ENCODE measurements at places on chromosomes 13 and 19.

GRCh38 chr19:48342841-48343540 lies 17.6 kb downstream of the EMP3 start:
- no peak for DNase-seq

DNA sequence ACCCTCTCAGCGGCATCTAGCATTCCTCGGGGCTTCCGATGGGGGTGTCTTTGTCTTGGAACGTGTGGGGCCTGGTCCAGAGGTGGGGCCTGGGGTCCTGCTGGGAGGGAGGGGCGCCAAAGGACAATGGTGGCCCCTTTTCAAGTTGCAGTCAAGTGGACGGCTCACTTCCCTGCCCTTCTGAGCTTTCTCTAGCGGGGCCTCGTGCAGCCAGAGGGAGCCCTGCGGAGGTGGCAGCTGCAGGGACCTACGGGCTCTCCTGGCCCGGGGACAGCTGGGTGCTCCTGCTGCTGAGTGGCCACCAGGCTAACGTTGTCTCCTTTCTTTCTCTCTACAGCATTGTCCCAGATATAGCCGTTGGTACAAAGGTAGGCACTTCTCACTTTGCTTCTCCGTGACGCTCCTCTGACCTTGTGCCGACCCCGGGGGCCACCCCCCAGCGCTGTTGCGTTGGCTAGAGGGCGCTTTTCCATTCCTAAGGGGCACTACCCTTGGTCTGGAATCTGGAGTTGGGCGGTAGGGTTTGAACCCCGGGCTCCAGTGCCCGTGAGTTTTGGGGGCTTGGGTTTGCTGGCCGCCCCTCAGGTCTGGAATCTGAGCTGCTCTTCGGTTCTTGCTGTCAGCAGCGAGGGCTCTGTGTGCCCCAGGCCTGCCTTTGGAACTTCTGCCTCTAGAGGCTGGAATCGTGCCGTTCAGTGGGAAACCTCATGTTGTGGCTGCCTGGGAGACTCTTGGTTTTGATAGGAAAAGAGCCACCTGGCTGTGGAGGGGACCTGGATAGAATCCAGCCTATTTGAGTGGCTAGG lies 2.0 kb downstream of the PTBP1 start:
- DNase-seq: no peak

DNA sequence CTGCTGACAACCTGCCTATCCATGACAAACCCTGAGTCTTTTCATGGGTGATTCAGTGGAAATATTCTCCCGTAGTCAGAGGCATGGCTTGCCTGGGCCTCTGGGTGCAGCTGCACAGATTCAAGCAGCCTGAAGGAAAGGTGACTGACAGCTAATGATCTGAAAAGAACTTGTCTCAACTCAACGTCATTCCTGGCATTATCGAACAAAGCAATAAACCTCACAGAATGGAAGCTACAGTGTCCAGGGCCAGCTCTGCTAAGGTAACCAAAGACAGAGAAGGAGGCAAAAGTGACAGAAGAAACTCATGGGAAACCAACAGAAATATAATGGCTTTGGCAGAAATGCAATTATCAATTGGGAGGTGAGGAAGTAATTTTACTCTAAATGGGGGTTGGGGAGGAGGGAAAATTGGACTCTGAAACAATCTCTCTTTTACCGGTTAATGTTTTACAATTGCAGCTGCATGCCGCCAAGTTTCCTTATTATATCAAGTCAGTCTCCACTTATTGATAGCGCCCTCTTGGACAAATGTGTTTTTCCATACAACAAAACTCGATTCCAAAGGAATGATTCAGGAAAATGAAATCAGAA lies 12.9 kb downstream of the STARD13 start:
- no peak for DNase-seq

DNA sequence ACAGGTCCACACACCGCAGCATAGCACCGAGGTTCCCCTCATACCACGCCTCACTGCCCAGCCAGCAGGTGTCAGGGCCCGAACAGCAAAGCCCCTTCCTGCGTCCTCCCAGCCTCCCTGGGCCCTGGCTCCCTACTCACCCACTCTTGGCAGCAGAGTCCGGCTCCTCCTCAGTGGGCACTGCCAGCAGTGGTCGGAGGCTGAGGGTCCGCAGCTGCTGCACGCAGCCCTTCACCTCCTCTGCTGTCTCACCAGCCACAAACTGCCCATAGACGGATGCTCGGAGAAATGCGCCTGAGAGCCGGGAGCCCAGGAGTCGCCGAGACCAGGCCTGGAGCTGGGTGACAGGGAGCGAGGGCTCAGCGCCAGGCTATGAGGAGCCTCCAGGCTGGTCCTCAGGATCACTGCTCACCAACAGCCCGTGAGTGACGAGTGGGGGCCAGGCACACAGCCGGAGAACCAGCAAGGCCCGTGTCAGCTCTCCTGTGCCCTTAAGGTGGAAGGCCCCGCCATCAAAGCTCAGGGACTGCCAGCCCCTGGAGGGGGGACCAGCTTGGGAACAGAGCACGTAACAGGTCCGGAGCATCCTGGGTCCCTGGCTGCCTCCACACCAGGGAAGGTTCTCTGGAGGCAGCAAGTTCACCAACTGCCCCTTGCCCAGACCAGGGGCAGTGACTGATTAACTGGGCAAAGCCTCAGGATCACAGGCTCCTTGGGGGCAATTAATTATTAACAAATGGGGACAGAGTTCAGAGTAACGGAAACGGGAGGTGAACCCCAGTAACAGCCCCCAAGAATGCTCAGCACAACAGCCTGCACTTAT lies at the start of gene PRODH2:
TSS of gene PRODH2 (minus strand) at position 626 of the 823 bp plus-strand sequence. CDS start at position 586, 40 bp downstream.
- no peak for DNase-seq

DNA sequence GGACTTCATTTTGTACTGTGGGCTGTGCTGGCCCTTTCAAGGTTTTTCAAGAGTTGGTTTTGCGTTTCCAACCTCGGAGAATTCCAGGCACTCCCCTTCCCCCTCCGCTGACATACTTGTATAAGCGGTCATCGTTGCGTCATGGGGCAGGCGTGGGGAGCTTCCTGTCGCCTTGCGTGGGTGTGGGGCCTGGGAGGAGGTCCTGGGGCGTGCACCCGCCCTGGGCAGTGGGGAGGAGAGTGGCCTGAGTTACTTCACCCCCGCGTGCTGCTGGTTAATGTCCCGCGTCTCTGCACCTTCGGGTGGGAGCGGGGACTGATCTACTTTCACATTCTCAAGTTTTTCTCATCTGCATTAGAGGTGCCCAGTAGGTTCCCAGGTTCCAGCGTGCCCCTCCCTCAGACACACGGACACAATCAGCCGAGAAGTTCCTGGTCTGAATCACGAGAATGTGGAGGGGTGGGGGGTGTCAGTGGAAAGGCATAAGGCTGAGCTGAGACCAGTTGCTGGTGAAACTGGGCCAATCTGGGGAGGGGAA lies 4.1 kb downstream of the IER2 start:
- DNase-seq: peak; percentile 56

DNA sequence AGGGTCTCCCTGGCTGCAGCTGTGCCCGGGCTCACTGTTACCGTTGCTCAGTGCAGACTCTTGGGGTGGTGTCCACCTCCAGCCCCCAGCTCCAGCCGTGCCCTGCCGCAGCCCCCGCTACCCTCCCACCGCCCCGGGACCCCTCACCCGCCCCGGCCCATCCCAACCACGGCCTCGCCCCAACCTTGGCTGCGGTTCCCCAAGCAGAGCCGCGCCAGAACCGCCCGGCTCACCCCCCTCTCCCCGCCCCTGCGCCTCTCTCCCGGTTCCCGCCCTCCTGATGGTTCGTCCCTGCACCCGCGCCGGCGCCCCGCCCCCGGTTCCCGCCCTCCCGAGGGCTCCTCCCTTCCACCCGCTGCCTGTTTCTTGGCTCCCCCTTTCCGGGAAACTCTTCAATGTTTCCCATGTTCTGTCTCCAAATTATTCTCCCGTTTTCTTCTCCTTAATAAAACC lies 40.3 kb downstream of the ANKRD10 start:
- DNase-seq: peak; percentile 54

DNA sequence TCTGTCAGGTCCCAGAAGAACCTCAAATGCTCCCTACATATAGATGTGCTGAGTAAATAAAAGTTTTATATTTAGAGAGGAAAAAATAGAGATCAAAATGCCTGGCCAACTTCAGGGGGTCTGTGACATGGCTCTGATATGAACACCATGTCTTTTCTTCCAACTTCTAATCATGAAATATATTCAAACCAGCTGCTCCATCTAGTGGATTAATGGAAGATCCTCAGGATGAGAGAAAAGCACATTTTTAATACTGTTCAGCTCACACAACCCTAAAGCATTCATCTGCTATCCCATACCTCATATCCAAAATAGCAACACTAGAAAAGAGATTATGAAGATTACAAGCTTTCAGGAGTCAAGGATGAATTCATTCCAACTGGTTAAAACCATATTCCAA lies 56.0 kb upstream of the DOCK9 start:
- peak; percentile 65 for DNase-seq

DNA sequence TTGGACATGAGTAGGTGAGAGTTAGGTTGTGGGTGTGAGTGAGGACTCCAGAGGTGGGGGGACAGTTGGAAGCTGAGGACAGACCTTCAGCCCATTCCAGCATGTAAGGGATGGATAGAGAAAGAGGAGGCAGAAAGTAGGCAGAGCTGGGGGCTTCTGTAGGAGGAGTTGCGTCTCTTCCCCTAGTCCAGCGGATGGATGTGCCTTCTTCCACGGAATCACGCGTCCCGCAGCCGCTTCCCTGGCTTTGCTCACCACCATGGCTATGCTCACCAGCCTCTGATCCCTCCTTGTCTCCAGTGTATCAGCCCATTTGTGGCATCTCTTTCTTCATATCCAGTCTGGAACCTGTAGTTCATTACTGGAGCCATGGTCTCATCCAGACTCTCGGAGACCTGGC lies 5.6 kb downstream of the UBAC2 start:
- DNase-seq: no peak

Data from globus pallidus (tissue), 1 donor.